ENCODE measurements at places on chromosomes 7 and 10.
A peak's percentile ranks its signal among the peaks of the same experiment; 100 is the strongest.

DNA sequence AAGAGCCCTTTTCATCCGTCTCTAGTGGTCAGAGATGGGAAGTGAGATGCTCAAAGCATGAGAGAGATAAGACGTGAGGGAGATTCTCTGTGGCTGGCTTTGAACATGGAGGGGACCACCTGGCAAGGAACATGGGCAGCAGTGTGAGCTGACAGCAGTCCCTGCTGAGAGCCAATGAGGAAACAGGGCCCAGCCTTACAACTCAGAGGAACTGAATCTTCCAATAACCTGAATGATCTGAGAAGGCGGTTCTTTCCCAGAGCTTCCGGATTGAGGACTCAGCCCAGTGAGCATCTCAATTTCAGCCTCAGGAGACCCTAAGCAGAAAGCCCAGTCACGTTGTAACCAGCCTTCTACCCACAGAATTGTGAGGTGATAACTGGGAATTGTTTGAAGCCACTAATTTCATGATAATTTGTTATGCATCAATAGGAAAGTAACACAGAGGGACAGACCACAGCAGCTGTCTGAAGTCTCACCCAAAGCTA is 33.9 kb upstream of the IKZF1 start:
- no peak for DNase-seq

- no peak for DNase-seq
These were observed 759 bp downstream of the DNAJB12 start for GRCh38 chr10:72353965-72354355.

DNA sequence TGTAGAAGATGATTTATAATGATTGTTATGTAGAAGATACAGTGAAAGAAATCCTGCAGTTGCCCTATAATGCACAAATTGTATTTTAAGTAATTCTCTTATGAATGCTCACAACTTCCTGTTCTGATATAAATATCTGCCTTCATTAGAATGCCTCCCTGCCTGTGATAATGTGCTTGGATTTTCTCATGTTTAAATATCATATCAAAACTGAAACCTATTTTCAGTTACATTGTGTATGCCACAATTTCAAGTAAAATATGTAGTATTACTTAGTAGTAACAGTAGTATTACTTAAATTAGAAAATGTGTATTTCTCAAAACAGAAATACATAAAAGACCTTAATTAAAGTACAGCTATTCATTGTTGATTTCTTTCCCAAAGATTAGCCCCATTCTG is 41.1 kb upstream of the TFEC start:
- DNase-seq, result no peak

DNA sequence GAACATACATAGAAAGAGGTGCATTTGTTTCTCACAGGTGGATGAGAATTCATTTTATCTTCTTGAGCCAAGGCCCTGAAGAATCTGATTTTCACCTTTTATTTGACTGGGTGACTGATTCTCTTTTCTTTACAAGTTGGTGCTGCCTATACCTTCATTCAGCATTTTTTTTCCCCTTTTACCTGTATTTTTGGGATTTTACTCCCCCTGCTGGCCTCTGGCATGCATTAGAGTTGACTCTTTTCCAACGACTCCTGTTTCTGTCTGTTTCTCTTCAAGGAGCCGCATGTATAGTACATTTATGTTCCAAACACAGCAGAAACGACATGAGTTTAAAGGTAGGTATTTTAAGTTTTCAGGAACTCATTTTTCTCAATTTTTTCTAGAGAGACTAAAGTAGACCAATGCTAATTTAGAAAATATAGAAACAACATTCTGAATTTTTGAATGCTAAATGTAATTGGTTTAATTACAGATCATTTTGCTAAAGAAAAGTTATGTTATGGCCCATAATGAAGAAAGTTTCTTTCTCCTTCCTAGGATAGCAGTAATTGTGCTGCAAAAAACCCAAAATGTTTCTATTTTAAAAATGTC is 149.8 kb upstream of the HDAC9 start:
- DNase-seq, result peak; percentile 45

GRCh38 chr7:150955519-150956394 is 22.4 kb downstream of the KCNH2 start:
- DNase-seq, result no peak

DNA sequence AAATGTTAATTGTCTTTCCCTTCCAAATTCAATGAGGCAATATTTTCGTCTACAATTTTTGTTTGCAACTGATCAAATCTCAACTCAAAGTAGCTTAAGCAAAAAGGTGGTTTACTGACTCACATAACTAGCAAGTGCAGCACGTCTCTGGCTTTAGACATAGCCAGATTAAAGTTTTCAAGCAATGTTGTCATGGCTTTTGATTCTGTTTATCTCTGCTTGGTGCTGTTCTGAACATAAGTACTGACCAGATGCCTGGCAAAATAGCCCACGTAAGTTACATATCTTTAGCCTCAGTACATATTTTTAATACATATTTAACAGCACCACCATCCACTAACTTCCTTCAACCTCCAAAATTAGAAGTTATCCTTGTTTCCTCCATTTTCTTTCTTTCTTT is 877.9 kb downstream of the KCNMA1 start:
- DNase-seq, result no peak

- DNase-seq, result no peak
These were observed 375.7 kb upstream of the VWC2 start for GRCh38 chr7:49397750-49398149.

DNA sequence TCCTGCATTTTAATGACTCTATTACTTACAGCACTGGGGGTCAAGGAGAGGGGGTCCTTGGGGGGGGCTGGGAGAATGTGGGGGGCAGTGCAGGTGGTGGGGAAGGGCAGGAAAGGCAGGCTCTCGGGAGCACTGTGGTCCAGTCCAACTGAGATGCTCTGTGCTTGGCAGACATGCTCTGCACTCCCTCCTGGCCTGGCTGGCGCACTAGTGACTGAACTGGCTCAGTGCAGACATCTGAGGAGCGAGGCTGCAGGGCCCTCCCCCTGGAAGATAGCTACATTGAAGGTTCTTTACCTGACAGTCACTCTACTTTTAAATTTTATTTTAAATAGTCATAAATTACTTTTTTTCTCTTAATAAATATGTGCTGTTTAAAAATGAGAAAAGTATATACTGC is 105.7 kb downstream of the NEURL1 start:
- no peak for DNase-seq

DNA sequence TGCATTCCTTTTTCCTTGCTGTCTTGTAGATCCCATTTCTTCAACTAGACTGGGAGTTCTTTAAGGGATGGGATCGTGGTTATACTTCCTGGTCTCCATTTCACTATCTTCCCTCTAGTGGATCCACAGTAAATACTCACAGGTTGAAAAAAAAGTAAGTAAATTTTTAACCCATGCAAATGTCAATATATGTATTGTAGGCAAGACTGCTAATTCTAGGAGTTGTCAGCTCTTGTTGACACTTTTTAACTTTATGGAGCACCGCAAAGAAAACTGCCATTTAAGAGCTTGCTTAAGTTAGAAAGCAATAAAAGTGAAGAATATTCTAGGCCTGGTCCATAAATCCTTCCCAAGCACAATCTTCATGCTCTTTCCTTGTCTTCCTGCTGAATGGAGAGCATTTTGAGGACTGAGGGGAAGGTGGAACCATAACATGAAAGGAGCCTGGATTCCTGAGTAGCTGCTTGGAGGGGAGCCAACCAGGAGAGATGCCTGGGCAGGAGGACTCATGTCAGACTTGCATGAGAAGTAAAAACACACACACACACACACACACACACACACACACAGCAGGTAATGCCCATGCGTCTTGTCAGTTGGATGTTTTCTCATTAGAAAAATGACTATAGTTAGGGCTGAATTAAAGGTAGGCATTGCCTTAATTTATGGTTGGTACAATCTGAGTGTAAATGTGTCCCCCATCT is 32.2 kb downstream of the VWA2 start:
- DNase-seq, result no peak

DNA sequence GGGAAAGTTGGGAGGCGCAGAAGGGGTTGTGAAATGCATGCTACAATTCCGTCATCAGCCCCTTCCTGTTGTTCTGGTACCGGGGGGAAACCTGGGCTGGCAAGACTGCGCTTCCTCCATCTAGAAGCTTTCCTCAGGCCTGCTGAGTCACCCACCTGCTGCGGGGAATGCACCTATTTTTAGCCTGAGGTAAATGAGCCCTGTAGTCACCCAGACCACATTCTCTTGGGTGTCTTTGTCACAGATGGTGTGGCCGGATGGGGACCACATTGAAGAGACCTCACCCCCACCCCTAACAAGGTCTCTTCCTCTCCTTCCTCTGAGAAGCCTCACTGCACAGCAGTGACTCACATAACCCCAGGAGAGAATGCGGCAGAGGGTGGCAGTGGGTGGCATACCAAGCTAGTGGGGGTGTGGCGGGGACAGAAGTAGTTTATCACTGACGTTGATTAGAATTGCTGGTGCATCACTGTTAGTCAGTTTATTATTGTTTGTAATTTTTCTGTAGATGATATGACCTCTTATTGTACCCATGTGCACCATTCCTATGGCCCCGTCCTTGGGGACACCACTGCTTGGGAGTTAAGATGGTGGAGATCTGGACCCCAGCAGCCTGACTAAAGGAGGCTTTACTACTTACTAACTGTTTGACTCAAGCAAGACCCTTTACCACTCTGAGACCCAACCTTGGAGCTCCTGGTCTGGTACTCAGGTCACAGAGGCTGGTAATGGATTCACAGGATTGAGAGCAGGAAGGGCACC is 83.0 kb upstream of the DUSP5 start:
- peak; percentile 97 for DNase-seq

GRCh38 chr10:127836966-127837365 is 55.8 kb downstream of the CLRN3 start:
- no peak for DNase-seq

DNA sequence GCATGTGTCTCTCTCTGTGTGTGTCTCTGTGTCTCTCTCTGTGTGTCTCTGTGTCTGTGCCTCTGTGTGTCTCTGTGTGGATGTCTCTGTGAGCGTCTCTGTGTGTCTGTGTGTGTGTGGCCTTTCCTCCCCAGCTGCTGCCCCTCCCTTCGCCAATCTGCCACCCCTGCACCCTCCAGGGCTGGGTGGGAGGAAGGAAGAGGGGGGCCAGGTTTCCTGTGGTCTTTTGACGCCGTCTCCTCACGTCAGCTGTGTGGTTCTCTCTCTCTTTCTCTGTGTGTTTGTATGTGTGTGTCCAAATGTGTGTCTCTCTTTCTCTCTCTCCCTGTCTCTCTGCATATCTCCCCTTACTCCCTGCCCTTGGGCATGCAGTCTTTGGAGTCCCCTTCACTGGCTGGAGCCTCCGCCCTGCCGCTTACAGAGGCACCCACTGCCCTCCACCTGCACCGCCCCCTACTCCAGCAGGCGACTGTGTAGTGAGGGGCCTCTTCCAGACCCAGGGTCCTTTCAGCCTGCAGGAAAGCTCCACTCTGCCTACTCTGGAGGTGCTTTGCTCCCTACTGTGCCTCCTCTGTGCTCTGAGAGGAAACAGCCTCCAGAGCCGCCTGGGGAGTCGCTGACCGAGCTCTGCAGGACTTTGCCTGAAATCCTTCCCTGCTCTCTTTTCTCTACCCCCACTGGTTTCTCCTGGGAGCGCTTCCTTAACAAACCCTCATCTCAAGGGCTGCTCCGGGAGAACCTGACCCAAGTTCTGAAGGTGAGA is 44.2 kb upstream of the C10orf71 start:
- DNase-seq, result no peak

DNA sequence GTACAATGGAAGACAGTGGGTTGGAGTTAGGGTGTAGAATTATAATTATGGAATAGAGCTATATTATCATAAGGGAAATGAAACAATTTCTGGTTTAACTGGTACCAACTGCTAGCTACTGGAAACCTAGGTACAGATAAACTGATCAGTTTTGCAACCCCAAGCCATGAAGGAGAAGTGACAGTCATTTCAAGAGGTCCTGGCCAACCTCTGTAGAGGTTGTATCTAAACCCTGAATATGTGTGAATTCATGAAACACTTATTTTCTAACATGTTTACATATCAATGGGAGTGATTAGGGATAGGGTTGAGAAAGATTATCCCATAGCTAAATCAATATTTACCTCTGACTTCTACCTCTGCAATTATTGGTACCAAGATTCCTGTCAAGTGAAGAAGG is 29.9 kb upstream of the CC2D2B start:
- peak; percentile 27 for DNase-seq

GRCh38 chr10:66828957-66829356 is 96.9 kb upstream of the LRRTM3 start:
- DNase-seq, result no peak

- peak; percentile 23 for DNase-seq
These were observed 86.2 kb downstream of the GPR85 start for GRCh38 chr7:113000316-113001020.

DNA sequence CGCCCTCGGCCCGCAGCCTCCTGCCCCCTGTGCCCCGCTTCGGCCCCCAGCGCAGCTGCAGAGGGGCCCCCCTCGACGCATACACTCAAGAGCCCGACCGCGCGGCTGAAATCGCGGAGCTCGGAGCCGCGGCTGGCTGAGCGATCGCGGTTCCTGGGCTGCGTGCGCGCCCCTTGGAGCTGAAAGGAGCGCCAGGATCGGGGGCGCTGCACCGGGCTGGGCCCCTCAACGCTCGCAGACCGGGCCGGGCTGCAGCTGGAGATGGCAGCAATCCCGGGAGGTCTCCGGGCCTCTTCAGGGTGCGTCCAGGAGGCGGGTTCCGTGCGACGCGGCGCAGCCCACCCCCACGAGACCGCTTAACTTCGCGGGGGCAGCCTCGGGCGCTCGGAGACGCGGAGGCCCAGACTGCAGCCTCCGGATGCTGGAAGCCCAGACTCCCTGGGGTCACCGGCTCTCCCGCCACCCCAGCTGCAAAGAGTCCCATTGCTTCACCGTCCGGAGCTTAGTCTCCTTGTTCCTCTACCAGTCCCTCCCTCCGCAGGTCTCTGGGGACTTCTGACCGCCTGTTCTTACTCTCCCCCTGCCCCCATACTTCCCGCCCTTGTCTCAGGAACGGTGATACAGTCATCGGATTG is 73.0 kb upstream of the LRRC4 start:
- no peak for DNase-seq

DNA sequence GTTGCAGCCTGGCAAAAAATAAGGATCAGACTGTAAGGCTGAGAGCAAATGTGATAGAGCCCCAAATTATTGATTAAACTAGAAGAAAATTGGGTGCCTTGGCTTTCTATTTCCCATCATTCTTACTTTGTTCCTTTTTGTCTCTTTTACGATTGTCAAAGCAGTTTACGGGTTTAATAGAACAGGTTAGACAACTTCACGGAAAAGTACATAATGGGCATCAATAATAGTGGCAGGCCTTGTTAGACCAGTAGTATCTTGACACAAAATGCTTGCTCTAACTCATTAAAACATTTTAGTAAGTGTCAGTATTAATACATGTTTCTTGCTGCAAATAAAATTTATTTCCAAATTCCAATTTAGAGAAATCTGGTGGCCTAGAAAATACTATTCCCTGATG is 14.5 kb upstream of the GGCT start:
- DNase-seq, result no peak

GRCh38 chr7:3028071-3028757 is 15.5 kb downstream of the CARD11 start:
- DNase-seq, result peak; percentile 75

- no peak for DNase-seq
These were observed 9.6 kb downstream of the TMEM184A start for GRCh38 chr7:1546274-1546908.

- no peak for DNase-seq
These were observed 48.4 kb upstream of the GSAP start for GRCh38 chr7:77464589-77464988.

- no peak for DNase-seq
These were observed 258.8 kb downstream of the AHR start for GRCh38 chr7:17557251-17557671.
